CD4-positive, alpha-beta T cell treated with Interleukin-15 for 1 hour (primary cell): ENCODE measurements at places on chromosomes 11 and 22.

- no peak for DNase-seq
Measured at GRCh38 chr22:36569999-36570398, 41.0 kb upstream of the EIF3D start.

- no peak for DNase-seq
Measured at GRCh38 chr22:17412232-17412631, 43.0 kb downstream of the CECR2 start.

DNA sequence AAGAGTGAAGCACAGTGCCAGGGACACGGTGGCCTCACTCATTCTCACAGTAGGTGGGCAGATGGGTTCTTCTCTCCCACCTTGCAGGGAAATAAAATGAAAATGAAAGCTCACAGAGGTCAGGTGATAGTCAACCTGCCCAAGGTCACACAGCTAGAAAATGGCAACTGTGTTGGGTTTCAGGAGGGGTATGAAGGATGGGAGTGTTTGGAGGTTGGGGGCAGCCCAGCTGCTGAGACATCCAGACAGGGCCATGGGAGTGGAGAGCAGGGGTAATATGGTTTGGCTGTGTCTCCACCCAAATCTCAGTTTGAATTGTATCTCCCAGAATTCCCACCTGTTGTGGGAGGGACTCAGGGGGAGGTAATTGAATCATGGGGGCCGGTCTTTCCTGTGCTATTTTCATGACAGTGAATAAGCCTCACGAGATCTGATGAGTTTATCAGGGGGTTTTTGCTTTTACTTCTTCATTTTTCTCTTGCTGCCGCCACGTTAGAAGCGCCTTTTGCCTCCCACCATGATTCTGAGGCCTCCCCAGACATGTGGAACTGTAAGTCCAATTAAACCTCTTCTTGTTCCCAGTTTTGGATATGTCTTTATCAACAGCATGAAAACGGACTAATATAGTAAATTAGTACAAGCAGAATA lies 247.0 kb downstream of the TENM4 start:
- no peak for DNase-seq

DNA sequence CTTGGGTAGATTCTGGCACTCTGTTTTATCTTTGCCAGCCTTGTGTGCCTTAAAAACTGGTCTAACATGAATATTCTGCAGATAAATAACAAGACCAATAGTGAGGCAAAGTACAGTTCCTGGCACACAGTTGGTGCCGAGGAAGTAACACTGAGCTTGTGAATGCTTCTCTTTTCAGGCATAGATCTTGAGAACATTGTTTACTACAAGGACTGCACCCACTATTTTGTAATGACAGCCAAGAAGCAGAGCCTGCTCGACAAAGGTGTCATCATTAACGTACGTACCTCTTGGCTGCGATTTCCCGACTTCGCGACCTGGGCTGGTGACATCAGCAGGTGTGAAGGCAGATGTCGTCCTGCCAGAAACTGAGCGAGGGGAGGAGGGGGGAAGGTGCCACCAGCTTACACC lies 105.7 kb downstream of the MICAL2 start:
- DNase-seq: peak; percentile 57

- DNase-seq: no peak
Measured at GRCh38 chr11:60376601-60377000, 1.7 kb upstream of the MS4A7 start.

- no peak for DNase-seq
Measured at GRCh38 chr11:32511926-32512325, 71.7 kb upstream of the EIF3M start.

DNA sequence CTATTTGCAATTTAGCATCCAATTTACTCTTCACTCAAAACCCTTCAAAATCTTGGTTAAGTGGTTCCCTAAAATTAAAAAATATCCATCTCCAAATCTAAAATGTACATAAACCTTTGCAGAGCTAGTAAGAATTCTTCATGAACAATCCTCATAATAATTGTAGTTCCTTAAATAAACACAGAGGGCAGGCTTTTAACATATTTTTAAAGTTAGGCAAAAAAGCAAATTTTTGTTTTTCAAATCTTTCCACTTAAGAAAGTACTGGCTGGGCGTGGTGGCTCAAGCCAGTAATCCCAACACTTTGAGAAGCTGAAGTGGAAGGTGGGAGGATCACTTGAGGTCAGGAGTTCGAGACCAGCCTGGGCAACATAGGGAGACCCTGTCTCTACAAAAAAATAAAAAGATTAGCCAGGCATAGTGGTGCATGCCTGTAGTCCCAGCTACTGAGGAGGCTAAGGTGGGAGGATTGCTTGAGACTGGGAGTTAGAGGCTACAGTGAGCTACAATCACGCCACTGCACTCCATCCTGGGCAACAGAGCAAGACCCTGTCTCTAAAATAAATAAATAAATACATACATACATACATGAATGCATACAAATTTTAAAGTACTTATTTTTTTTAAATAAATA lies 25.1 kb upstream of the PLAAT3 start:
- DNase-seq: no peak

GRCh38 chr11:75815345-75816168 lies 547 bp downstream of the UVRAG start:
- DNase-seq: peak; percentile 47

DNA sequence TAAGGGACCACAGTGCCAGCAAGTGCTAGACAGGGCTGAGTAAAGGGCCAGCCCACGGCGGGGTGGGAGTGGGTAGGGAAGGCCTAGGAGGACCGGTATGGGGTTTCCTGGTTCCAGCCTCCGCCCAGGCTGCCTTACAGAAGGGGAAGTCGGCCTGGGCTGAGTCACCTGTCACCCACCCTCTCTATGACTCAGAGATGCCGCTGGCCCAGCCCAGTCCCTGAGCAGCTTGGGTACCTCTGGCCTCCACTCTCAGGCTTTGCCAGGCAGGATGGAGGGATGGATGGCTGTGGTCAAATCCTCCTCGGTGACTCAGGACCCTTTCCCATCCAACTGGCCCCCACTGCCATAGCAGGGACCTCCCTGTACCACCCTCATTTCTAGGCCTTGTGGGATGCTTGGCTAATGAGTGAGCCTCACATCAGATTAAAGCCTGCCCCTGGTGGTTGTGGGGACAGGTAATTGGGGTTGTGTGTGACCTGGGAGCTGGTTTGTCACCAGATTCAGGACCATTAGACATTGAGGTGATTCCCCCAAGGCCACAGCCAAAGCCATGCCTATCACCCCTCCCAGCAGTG lies 13.9 kb downstream of the SLC35E4 start:
- DNase-seq: peak; percentile 80

GRCh38 chr11:6755303-6755952 lies 16.3 kb downstream of the OR2AG2 start:
- DNase-seq: peak; percentile 25

DNA sequence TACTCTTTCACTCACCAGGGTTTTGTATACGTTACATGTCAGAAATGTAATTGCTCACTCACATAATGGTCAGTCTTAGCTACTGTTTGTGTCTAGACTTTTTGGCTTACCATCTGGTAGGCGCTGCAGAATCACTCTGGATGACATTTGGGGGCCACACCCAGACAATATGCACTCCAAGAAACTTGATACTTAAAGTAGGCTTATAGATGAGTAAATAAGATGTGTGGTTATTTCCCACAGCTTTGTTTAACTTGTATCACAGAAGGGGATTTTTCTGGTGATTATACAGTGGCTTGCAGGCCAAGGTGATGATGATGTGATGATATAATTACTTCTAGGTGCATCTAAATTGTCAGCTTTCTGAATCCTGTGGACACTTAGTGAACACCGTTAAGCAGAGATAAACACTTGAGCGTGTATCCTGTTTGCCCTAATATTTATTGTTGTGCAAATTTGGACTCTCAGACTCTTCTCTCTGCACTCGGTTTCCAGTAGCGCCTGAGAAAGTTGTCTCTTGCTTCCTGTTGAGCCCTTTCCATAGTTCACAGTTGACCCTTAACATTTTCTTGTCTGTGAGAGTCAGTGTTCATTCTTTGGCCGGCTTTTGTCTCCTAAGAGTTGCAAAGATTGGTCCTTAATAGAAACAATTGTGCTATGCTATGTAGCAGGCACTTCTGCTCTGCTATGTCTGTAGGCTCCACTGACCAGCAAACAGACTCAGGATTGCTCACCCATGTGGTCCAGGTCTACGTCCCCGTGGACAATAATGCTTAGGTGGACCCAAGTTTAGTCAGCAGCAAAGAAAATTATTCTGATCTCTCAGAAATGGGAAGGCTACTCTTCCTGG lies 89.3 kb downstream of the PRR5L start:
- DNase-seq: peak; percentile 19

- no peak for DNase-seq
Measured at GRCh38 chr11:122197066-122197987, 81.3 kb upstream of the BLID start.

- DNase-seq: no peak
Measured at GRCh38 chr11:33868647-33869461, 23.0 kb downstream of the LMO2 start.

DNA sequence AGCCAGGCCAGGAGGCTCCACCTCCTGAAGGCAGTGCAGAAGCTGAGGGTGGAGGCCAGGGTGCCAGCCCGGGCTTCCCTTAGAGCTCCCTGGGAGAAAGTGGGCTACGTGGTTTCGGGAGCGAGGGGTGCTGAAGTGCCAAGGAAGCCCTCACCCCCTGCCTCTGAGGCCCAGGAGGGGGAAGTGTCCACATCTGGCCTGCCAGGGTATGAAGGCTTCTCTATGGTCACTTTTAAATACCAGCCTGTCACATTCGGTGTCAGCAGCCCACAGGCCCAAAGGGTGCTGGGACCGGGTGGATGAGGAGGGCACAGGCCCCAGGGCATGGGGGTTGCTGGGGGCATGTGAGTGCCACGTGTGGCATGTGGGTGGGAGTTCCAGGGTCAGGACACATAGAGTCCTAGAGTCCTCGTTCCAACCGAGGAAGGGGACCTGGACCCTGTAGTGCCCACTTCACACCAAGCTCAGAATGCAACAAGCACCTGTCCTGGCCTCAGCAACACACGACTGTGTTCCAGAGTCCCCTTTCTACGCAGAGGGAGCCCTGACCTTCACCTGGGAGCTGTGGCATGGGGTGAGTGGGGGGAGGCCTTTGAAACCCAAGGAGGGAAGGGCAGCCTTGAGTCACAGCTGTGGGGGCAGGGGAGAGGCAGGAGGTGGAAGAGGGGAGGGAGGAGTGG lies 1.7 kb downstream of the SHISA8 start:
- no peak for DNase-seq

DNA sequence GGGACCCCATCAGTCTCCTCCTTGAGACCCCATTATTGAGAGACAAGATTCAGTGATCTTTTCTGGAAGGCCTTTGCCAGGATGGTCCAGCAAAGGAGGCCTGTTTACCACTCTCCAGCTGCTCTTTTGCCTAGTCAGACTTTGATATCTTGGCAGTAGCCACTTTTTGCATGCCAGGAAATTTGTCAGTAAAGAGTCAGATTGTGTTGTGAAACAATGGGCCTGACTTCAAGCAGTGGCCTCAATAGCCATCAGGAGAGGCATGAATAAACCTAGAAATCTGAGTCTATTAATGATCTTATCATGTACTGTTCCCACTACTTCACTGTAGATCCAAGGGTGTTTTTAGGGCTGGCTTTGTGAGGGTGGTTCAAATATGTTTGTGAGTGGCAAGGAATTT lies 479.4 kb downstream of the JRKL start:
- DNase-seq: no peak

DNA sequence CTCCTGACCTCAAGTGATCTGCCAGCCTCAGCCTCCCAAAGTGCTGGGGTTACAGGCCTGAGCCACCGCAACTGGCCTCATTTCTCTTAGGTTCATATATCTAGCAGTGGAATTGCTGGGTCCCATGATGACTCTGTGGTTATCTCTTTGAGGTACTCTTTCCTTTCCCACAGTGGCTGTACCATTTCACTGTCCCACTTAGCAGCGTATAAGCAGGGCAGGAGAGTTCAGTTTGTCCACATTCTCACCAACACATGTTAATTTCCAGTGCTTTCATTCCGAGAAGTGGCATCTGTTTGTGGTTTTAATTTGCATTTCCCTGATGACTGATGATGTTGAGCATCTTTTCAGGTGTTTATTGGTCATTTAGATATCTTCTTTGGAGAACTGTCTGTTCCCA lies 16.4 kb downstream of the PRR5 start:
- no peak for DNase-seq

- peak; percentile 46 for DNase-seq
Measured at GRCh38 chr22:24437741-24438328, 10.4 kb downstream of the ADORA2A start.

GRCh38 chr11:128481135-128481534 lies 106.2 kb downstream of the ETS1 start:
- DNase-seq: no peak

- no peak for DNase-seq
Measured at GRCh38 chr22:39249086-39249704, 4.4 kb upstream of the PDGFB start.

DNA sequence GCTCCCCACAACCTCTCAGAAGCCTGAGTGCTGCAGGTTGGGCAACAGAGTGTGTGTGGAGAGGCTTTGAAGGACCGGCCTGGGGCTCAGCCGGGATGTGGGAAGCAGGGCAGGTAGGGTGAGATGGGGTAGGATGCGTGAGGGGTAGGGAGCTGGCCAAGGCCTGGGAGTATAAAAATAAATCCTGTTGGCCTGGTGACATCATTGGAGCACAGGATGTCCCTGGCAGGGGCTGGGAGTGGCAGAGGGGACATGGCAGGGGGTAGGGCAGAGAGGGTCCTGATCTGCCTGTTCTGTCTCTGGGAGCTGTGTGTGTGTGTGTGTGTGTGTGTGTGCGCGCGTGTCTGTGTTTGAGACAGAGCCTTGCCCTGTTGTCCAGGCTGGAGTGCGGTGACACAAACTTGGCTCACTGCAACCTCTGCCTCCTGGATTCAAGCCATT lies 28.6 kb downstream of the TEF start:
- no peak for DNase-seq

- DNase-seq: no peak
Measured at GRCh38 chr11:19316434-19316833, 75.7 kb upstream of the E2F8 start.

- no peak for DNase-seq
Measured at GRCh38 chr11:74466916-74467885, at the start of gene KCNE3. TSS of gene KCNE3 (minus strand) at chr11:74467549. CDS start at chr11:74457563, 9,986 bp downstream.

- no peak for DNase-seq
Measured at GRCh38 chr11:110812086-110812733, 100.0 kb upstream of the ARHGAP20 start.

DNA sequence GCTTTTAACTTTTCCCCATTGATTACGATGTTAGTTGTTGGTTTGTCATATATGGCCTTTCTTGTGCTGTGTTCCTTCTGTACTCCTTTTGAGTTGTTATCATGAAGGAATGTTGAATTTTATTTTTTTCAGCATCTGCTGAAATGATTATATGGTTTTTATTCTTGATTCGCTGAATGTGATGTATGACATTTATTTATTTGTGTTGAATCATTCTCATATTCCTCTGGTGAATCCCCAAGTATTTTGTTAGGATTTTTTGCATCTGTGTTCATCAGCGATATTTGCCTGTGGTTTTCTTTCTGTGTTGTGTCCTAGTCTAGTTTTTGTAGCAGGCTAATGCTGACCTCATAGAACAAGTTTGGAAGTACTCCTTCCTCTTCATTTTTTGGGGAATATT lies 78.2 kb downstream of the GGT1 start:
- DNase-seq: no peak

- no peak for DNase-seq
Measured at GRCh38 chr11:27468209-27468994, 4.2 kb downstream of the LGR4 start.

- DNase-seq: no peak
Measured at GRCh38 chr11:115506954-115507675, 2.9 kb upstream of the CADM1 start.

- peak; percentile 36 for DNase-seq
Measured at GRCh38 chr22:36334081-36334820, 53.5 kb downstream of the MYH9 start.
